ENCODE measurements at places on chromosomes 3 and 15. TPM values are rescaled to one million over a fixed set of nuclear protein-coding genes. Genes with fewer than 3 reads are reported as not detected.

DNA sequence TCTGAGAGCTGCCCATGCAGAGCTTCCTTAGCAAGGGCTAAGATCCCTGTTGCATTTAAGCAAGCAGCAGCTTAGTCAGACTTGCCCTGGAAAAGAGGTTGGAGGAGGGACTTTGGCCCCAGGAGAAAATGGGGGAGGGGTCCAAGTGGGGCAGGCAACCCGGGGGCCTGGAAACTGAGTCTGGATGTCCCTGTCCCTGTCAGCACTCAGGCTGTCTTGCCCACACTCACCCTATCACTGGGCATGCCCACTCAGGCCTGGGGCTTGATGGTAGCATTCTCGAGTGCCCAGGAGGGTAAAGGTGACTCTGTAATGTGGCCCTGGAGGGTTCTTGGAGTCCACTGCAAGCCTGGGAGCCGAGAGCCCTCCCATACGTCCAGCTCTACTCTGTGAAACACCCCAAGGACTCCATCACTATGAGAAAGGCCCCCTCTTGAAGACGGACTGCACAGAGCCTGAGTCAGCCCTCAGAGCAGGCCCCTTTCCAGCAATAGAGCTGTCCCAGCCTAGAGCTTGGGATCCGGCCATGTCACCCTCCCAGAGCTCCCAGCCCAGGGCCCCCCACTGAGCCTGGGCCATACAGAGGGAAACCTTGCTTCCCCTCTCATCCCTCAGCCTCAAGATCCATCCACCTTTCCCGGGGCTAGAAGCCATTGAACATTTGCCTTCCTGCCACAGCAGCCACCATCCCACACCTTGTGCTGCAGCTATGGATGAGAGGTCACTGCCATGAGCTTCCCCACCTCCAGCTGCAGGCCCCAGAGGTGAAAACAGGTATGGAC, 13.4 kb downstream of the MYL3 start:
- no peaks in the 10 kb centered on the region for H3K36me3 ChIP-seq
- H3K4me1 ChIP-seq = peaks cover 7% of the 10 kb centered on the region
- no peak for DNase-seq
- H3K27ac ChIP-seq = no peak overlapping the region
- peaks cover 28% of the 10 kb centered on the region for H3K27me3 ChIP-seq

DNA sequence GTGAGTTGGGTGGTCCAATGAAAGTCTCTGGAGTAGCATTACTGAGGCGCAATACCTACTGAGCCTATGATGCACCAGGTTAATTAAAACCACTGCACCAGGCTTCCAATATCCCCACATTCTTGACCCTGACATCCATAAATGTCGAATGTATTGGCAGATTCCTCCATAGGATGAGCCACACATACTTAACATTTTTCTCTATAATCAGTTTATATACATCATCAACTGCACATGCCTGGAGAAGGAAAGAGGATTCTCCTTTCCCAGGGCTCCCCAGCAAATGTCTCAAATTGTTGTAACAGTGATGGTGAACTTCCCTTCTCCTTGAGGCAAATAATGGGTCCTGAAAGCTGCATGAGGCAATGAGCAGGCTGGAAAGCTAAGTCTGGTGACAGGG, 82.3 kb upstream of the LPP start:
- H3K27me3 ChIP-seq = no peaks in the 10 kb centered on the region
- H3K36me3 ChIP-seq = no peaks in the 10 kb centered on the region
- peak; percentile 47 for DNase-seq
- peaks cover 16% of the 10 kb centered on the region for H3K4me1 ChIP-seq
- H3K27ac ChIP-seq = no peak overlapping the region

GRCh38 chr15:84826369-84826823, 9.2 kb downstream of the ALPK3 start:
- H3K4me1 ChIP-seq = no peaks in the 10 kb centered on the region
- no peaks in the 10 kb centered on the region for H3K36me3 ChIP-seq
- no peak overlapping the region for H3K27ac ChIP-seq
- no peak overlapping the region for H3K4me3 ChIP-seq
- DNase-seq = no peak

- H3K27me3 ChIP-seq = no peaks in the 10 kb centered on the region
- H3K36me3 ChIP-seq = peaks cover 13% of the 10 kb centered on the region
- H3K4me1 ChIP-seq = peaks cover 1% of the 10 kb centered on the region
- DNase-seq = no peak
- H3K27ac ChIP-seq = no peak overlapping the region
- H3K4me3 ChIP-seq = no peak overlapping the region
Measured at GRCh38 chr15:90064911-90065681, 37.2 kb downstream of the IDH2 start.

DNA sequence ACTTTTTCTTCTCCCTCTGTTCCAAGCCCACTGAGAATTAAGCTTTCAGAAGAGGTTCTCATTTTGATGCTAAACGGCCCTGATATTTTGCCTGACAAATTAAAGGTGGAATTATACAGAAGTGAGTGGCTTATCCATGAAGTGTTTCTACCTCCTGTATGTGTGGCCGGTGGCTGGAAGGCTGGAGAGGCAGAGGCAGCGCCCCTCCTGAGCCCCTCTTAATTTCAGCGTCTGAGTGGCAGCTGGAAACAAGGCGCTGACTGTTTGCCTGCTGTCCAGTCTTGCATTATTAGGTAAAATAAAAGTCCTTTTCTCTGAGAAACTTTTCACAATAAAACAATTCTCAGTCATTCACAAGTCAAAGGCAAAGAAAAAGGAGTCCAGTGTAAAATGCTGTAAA, 685.7 kb downstream of the MCTP2 start:
- DNase-seq = no peak
- H3K36me3 ChIP-seq = no peaks in the 10 kb centered on the region
- no peak overlapping the region for H3K4me3 ChIP-seq
- no peaks in the 10 kb centered on the region for H3K27me3 ChIP-seq
- no peak overlapping the region for H3K27ac ChIP-seq

DNA sequence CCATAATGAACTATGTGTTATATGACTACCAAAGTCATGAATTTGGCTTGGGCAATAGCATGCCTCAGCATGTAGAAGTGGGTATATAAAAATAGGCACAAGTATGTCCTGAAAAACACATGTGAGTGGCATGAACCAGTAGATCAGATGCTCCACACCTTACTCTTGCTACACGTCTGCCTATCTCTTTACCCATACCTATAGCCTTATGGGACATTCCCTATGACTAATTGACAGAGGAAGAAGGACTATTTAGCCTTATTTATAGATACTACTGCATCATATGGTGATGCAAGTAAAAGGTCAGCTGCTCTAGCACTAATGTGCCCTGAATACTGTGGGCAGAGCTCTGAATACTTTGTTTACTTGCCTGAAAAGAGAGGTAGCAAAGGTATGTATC, 81.0 kb upstream of the ZPLD1 start:
- no peak overlapping the region for H3K4me3 ChIP-seq
- DNase-seq = no peak
- H3K27me3 ChIP-seq = no peaks in the 10 kb centered on the region
- H3K4me1 ChIP-seq = no peaks in the 10 kb centered on the region

- 0 out of 2 replicates have a peak, but pooled peaks cover 3% of the 10 kb centered on the region for H3K36me3 ChIP-seq
- no peaks in the 10 kb centered on the region for H3K27me3 ChIP-seq
- no peak for DNase-seq
- no peak overlapping the region for H3K4me3 ChIP-seq
Measured at GRCh38 chr3:197155046-197155445, 125.4 kb upstream of the MELTF start.

GRCh38 chr3:197892162-197892561, 57.8 kb upstream of the RPL35A start:
- H3K4me1 ChIP-seq = no peaks in the 10 kb centered on the region
- H3K36me3 ChIP-seq = peaks cover 3% of the 10 kb centered on the region
- no peaks in the 10 kb centered on the region for H3K27me3 ChIP-seq
- no peak overlapping the region for H3K4me3 ChIP-seq
- no peak for DNase-seq
- H3K27ac ChIP-seq = no peak overlapping the region

Gene SLC12A1
- not detected for polyA plus RNA-seq

Gene GOLGA8T
- polyA plus RNA-seq = not detected

Gene AGTR1
- polyA plus RNA-seq = 2.2 TPM

Gene ZCWPW2
- 0.24 TPM for polyA plus RNA-seq

Gene LMCD1
- 43.1 TPM for polyA plus RNA-seq

Gene ECE2
- not detected for polyA plus RNA-seq
